ENCODE measurements at places on chromosomes 2 and 18.

GRCh38 chr2:200242570-200242969, 63.9 kb upstream of the SPATS2L start:
- DNase-seq = no peak

DNA sequence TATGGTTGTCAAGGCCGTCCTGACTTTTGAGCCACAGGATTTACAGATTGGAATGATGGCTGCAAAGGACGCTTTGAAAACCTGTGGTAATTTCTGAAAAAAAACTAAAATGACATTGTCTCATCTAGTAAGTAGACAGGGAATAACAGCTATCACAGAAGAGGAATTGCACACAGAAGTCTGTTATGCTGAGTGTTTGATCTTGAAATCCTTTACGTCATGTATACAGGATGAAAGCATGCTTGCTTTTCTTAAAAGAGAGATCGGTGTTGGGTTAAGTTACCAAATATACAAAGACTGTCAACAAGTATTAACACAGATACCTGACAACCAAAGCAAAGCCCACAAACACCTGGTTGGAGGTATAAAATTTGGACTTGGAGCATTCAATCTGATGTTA, 12.6 kb upstream of the SRSF7 start:
- DNase-seq = no peak

DNA sequence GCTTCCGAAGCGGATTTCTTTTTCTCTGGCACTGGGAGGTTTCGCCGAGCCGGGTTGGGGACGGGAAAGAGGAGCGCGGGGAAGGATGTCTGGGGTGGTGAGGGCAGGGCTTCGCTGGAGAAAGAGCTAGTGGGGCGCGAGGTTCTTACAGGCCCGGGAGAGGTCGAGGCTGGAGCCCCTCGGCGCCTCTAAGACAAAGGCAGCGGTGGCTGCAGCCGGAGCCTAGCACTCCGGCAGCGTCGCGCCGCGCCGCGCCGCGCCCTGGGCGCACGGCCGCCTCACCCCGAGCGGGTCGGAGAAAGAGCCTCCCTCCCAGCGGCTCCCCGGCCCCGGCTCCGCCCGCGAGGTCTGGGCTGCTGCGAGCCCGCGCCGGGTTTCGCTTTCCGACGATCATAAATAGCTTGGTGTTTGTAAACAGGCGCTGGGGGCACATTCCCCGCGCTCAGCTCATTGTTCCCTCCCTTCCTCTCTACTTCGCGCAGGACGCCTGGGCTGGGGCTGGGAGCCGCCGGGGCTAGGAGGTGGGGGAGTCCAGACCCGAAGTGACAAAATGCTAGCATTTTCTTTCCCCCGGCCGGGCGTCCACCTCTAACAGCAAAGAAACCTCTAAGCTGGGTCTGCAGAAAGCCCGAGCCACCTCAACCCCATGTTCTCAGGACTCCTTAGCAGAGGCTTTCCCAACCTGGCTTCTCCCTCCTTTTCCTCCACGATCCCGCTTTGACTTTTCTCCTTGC, 813 bp upstream of the MEIS1 start:
- no peak for DNase-seq

DNA sequence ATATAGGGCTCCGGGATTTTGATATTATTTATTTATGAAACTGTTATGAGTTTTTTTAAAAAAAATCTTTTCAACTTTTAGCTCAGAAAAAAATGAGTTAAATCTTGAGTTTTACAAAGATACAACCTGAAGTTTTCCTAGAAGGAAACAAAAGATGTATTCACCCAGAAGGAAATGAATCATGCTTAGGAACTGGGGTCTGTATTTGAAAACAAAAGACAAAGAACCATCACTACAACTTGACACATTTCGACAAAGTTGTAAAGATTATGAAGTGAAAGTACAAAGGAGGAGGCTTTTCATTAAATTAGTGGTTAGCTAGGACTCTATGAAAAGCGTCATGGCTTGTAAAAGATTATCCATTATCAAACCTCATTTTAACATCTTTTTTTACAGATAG, 143.3 kb downstream of the PDE1A start:
- no peak for DNase-seq

DNA sequence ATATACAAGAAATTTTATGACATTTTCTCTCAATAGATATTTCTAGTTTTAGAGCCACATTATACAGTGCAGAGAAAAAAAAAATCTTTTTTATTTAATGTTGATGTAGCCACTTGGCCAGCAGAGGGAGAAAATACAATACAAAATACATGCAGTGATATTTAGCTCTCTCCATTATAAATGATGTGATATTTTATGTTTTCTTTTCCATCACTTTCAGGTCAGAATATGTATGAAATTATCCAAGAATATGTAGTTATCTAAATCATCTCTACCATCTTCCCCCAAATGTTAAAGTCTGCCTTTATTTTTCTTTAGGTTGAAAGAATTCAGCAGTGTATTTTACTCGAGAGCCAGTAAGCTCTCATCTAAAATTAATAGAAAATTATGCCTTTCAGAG, 533.6 kb upstream of the FSHR start:
- no peak for DNase-seq

GRCh38 chr2:12212841-12213597, 466.6 kb downstream of the LPIN1 start:
- no peak for DNase-seq

DNA sequence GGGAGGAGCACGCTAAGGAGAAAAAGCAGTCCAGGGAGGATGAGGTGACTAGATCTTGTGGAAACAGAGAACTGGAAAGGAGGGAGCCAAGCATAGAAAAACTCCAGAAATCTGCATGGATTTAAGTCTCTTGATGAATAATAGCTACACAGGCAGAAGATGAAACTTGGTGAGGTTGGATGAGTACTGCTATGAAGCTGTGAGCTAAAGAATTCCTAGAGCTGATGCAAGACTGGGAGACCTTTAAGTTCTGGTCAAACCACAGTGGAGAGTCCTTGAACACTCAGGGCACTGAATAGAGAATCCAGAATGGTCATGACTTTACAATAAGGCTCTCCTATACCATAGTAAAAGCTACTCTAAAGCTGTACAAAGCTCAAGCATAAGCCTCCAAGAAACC, 18.4 kb upstream of the PIEZO2 start:
- no peak for DNase-seq

- DNase-seq = no peak
These were observed 52.7 kb upstream of the EML4 start for GRCh38 chr2:42116195-42117181.

- no peak for DNase-seq
These were observed 652 bp downstream of the GPC1 start for GRCh38 chr2:240435948-240436682.

DNA sequence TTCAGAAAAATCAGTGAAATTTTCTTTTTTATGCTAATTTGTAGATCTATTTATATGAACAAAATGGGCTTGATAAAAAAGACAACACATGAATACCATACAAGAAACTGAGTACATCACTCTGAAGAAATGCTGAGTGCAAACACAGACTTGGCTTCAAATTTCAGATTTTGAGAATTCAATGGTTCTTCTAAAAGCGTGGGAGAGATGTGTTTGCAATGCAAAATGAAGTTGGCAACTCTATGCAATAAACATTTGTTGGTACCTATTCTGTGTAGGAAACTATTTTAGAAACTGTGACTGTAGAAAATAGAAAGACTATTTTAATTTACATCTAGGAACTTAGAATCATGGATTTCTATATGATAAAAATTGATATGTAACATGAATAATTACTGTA, 1834.1 kb upstream of the CELF4 start:
- no peak for DNase-seq

DNA sequence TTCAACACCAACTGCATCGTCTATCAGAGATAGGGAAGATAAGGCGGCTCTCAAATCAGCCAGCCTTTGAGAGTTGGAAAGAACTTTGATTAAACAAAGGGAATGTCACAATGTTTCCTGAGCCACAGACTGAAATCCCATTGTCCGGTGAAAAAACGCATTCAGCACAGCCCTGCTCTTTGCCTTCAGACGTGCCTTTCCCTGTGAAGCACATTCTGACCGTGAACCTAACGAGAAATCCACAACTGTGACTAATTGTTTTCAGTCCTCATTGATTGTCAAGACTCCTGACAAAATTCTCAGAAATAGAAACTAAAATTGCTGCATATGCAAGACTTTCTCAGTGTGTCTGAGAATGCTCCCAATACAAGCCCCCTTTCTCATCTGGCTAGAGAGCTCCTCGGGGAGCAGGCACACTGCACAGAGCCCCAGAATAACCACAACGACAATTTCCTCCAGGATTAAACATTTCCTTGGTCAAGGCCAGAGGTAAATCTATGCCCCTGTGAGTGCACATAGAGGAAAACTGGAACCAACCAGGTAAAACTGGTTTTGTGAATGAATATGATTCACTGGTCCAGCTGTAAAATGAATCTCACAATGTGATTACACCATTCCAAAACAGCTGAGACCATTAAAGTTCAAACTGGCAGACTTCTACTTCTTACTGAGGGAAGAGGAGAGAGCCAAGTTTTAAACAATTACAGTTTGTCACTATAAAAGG, 561.9 kb upstream of the ID2 start:
- no peak for DNase-seq

Measured in CD4-positive, CD25-positive, alpha-beta regulatory T cell (primary cell).